ENCODE measurements at places on chromosomes 4 and X.

DNA sequence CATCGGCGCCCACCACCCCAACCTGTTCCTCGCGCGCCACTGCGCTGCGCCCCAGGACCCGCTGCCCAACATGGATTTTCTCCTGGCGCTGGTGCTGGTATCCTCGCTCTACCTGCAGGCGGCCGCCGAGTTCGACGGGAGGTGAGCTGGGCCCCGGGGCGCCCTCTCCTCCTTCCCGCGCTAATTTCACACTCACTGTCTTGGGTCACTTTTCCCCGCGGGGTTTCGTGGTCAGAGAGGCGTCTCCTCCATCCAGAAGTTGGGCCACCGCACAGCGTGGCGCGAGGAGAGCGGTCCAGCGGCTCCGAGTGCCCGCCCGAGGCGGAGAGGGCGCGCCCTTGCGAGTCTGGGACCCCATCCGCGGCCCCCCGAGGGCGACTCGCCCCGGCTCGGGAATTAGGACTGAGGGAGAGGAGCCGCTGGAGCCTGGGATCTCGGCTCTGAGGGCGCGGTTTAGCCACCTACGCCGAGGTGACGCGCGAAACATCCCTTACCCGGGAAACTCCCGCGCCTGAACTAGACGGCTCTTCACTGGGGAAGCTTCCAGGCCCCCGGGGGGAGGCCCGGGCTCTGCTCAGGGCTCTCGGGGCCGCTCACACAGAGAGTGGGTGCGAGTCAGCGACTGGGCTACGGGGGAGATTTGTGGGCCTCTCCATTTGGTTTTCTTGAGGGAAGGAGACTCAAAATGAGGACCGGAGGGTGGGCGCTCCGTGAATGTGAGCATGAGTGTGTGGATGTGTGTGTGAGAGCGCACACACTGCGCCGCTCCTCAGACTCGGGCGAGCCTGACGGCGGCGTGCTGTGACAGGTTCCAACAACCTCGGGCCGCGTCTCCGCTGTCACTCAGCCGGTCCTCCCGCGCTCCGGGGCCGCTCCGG lies 551 bp downstream of the NPNT start:
- peak; percentile 17 for DNase-seq

DNA sequence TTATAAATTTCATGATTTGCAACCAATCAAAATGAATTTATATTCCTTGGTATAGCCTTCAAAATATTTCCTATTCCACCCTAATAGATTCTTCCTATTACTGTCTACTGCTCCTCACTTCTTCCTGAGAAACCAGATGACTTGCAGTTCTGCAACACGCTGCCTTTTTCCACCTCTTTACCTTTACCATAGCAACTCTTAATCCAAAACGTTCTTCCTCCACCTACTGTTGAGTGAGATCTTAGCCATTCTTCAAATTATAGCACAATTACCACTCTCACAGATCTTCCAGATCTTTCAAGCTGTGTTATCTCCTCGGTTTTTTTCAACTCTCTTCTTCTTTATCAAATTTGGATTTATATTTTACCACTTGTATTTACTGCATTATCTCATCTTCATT lies 289.8 kb downstream of the ADGRL3 start:
- no peak for DNase-seq

- no peak for DNase-seq
Observed at GRCh38 chr4:170875868-170876267, 786.1 kb upstream of the AADAT start.

- no peak for DNase-seq
Observed at GRCh38 chr4:92198711-92199110, 105.1 kb upstream of the GRID2 start.

- DNase-seq = peak; percentile 54
Observed at GRCh38 chr4:2281575-2282343, 19.9 kb upstream of the MXD4 start.

DNA sequence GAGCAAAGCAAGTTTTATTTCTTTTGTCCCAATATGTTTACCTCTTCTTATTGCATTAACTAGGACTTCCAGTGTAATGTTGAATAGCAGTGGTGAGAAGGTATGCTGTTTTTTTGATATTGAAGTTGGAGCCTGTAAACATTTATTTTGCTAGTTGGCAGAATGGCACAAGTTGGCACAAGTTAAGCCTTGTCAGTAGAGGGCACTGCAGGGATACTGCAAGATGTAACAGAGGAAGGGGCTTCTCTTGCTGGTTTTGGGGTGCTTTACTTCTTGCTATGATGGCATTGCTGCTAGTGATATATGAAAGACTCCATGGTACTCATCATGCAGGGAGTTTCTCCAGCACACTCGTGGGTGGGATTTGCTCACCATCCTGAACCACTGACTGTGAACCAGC lies 327.3 kb upstream of the ARX start:
- no peak for DNase-seq

DNA sequence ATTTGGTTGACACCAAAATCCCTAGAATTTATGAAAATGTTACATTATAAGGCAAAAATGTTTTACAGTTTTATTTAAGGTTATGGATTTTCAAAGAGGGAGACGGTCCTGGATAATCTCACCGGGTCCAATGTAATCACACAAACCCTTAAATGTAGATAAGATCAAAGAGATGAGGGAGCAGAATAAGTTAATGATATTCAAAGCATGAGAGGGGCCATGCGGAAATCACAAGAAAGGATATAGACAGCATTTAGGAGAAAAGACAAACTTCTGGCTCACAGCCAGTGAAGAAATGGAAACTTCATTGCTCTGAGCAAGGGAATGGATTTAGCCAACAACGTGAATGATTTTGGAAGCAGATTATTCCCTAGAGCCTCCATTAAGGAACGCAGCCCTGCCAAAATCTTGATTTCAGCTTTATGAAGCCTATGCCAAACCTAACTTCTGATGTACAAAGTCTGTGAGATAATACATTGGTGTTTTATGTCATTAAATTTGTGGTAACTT lies 684.4 kb upstream of the GNPDA2 start:
- DNase-seq = no peak

DNA sequence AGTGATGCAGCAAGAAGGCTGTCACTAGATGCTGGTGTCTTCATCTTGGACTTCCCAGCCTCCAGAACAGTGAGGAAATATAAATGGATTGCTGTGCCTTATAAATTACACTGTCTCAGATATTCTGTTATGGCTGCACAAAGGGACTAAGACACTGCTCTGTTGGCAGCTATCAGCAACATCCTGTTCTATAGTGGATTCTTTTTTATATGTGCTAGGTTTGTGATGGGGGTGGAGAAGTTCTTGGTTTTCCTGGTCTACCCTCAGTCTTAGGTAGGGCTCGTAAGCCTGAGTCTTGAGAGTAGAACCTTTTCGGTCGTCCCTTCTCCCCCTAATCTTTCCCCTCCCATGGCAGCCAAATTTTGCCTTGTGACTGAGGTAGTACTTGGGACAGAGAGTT lies 17.3 kb downstream of the STIM2 start:
- DNase-seq = no peak

- DNase-seq = peak; percentile 51
Observed at GRCh38 chr4:48290146-48290772, 20.6 kb upstream of the TEC start.

DNA sequence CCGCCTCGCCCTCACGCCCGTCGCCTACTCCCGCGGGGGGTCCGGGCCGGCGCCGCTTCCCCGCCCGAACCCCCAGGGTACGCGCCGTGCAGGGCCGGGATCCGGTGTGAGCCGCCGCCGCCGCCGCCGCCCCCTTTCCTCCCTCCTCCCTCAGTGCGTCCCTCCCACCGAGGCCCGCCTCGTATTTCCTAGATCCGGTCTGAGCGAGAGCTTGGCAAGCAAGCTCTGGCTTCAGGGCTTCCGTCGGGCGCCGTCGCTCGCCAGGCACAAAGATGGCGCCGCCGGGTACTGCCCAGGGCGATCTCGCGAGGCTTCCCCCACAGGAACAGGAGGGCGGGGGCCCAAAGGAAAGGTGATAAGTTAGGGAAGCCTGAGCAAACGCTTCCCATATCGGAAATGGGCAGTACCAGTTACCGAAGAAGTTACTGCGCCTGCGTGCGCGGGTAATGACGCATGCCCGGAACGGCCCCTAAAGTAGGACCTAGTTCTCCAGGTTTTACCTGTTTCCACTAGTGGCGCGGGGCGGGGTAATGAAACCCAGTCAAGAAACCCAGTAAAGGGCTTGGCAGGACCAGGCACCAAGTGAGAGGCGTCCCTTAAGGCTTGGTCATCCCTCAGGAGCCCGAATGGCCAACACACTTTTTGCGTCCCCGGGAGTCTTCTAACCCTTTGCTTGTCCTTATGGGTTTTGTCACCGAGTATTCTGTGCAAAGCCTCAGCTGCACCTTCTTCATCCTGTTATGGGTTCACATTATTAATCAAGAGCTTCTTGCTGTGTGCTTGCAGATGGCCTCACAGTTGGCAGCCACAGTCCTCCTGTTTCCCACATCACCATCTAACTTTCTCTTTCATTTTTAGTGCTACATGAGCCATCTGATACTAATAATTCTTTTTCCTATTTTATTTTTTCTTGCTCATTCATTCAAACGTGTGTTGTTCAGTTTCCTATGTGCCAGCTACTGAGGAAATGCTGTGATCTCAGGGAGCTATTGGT lies at the start of gene TAB3:
TAB3 (minus strand) TSS at position 108 of the 994 bp plus-strand sequence. CDS start 29,666 bp downstream, outside the sequence.
- peak; percentile 88 for DNase-seq

- DNase-seq = no peak
Observed at GRCh38 chr4:107888237-107888636, 43.1 kb upstream of the CYP2U1 start.

GRCh38 chr4:93394545-93395081 lies 433.9 kb upstream of the ATOH1 start:
- DNase-seq = no peak

- DNase-seq = no peak
Observed at GRCh38 chrX:12370497-12370986, 232.3 kb downstream of the FRMPD4 start.

- no peak for DNase-seq
Observed at GRCh38 chr4:31998807-31999206, 1278.6 kb downstream of the PCDH7 start.

DNA sequence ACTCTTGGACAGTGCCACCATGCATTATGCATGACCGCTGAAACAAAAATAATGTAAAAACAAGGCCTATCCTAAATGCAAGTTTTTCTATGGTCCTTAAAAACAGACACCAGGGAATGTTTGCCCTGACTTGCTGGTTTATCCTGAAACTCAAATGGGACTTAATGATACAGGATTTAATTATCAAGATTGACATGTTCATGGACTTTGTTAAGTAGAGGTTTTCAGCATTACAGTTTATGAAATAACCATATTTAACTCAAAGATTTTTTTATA lies 1.3 kb downstream of the NFKB1 start:
- no peak for DNase-seq

DNA sequence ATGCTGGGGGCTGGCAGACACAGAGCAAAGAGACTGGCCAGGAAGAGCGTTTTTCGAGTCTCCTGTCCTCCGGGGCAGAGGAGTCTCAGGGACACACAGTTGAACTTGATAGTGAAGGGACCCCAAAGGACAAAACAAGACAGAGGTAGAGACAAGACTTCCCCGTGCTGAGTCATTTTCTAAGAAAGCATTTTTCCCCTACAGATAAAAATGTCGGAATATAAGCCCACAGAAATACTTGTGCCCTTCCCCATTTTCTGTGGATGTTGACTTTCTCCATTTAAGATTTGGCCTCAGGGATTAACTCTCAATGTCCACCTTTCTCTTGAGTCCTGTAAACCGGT lies 523 bp upstream of the BTK start:
- DNase-seq = no peak

- no peak for DNase-seq
Observed at GRCh38 chr4:78629991-78630541, 78.5 kb downstream of the ANXA3 start.

DNA sequence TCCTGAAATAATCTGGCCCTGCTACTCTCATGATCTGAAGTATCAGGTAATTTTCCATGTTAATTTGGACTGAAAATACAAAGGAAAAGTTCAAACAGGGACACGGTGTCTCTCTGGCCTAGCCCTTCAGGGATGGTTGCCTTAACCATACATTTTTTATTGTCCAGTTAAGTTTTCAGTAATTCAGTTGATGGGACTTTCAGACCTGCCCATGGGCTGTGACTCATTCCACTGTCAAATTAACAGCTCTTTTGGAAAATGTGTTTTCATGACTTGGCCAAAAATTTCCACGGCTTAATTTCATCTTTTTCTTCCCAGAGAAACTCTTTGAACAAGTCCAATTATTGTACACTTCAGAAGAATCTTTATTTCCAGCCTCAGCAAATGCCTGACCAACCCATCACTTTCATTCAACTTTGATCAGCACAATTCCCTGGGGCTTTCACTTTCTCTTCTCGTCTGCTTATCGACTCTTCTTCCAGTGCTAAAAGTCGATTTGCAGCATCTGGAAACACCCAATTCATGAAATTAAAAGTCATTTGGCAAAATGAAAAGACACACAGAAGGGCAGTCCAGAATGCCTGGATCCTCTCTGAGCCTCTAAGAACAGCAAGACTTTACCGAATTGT lies 293.9 kb downstream of the RAB28 start:
- DNase-seq = no peak

- no peak for DNase-seq
Observed at GRCh38 chr4:6824772-6825402, 42.4 kb downstream of the KIAA0232 start.

- DNase-seq = no peak
Observed at GRCh38 chr4:156677131-156677531, 294.5 kb downstream of the PDGFC start.

DNA sequence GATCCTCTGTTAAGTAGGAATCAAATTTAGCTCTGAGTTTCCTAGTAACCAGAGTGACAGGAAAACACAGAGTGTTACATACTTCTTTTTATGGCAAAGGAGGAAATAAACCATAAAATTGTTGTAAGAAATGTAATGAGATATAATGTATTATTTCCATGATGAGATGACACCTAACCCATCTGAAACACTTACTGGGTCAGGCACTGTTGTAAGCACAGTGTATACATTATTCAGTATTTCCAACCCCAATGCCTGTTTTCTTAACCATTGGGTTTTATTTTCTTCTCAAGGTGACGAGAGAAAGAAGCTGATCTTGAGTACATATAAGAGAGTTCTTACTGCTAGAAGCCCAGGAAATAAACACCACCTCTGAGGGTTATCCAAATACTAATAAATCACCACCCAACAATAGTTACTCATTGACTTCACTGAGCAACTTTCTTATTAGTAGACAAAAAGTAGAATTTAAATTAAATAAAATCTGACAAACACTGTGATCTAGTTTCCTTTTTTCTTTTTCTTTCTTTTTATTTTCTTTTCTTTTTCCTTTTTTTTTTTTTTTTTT lies 4.2 kb upstream of the ENAM start:
- no peak for DNase-seq

DNA sequence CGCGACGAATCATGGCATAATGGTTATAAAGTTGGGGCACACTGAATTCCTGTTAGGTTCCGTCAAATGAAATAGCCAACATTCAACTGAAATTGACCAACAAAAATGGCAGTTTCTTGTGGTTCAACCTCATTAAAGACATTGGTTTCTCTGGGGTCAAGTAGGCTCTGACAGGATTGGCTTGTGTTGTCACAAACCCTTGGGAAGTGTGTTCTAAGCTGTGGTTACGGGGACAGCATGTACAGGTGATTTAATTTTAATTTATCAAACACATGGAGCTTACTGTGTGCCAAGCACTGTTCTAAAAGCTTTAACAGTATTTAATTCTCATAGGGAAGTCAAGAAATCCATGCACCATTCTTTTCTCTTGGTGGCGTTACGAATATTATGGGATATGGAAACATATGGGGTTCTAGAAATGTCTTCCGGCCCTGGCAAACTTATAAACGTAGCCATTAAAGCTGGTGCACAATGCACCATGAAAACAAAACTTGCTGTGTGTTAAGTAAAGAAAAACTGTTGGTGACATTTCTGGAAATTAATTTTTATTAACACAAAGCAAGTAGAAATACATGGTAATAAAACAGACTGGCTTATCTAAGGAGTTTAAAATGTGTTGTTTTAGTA lies 891 bp downstream of the XK start:
- DNase-seq = no peak

GRCh38 chrX:115584696-115585095 lies 23.7 kb downstream of the PLS3 start:
- no peak for DNase-seq

Measured in germinal center (tissue), 1 donor.